Endothelial cell (in vitro differentiated cells): ENCODE measurements at places on chromosomes 2 and 18. TPM values are rescaled to one million over a fixed set of nuclear protein-coding genes. Genes with fewer than 3 reads are reported as not detected.

Gene IL36RN
- not detected for total RNA-seq

DNA sequence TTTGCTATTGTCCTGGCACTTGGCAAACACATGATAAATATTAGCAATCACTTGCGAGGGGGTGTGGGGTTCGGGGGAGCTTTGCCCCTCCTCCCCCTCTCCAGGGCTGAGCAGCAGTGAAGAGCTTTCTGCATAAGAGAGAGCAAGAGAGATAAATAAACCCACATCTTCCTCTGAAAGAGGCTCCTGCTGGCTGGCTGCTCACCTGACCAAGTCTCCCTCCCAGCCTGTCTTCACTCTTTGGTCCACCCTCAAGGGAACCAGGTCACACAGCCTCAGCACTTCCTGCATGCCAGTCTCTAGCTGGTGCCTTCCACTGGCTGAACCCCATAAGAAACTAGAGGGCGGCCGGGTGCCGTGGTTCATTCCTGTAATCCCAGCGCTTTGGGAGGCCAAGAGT is 18.5 kb upstream of the YWHAQ start:
- DNase-seq = no peak

Gene PRSS56
- not detected for total RNA-seq

DNA sequence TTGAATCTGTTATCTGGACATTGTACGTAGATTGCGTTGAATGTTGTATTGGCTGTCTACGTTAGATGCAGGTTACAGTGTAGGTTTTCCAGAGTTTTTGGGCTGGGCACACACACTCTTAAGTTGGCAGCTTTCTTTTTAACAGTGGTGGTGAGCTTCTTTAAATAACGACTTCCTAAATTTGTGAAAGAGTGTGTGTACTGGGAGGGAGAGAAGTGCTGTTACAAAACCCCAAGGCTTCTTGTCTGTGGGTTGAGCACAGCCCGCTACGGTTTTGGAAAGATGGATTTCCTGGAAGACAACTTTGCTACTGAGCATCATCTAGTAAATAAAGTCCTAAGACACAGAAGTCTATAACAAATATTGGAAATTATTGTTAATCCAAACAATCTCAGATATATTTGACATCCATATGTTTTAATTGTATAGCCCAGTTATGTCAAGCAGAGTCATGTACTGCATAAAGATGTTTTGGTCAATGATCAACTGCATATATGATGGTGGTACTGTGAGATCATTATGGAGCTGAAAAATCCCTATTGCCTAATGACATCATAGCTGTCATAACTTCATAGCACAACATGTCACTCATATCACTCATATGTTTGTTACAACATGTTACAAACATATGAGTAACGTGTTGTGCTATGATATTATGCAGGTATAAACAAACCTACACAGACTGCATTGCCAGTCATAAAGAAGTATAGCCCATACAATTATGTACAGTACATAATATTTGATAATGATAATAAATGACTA is 7.9 kb upstream of the THUMPD2 start:
- DNase-seq = no peak

DNA sequence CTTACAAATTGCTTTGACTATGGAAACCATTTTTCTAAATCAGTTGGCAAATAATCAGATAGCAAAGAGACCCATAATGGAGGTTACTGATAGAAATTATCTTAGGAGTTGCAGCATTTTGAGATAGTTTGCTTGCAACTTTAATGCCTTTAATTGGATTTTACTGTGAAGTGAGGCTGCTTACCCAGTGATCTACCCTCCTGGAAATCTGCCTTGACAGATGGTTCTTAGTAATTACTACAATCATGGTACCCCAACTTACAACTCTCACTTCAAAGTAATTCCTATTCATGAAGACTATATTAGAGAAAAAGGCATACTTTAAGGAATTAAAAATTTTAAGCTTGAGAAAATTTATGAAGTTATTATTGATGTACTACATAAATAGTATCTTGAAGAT is 1288.6 kb upstream of the CDH2 start:
- DNase-seq = no peak

DNA sequence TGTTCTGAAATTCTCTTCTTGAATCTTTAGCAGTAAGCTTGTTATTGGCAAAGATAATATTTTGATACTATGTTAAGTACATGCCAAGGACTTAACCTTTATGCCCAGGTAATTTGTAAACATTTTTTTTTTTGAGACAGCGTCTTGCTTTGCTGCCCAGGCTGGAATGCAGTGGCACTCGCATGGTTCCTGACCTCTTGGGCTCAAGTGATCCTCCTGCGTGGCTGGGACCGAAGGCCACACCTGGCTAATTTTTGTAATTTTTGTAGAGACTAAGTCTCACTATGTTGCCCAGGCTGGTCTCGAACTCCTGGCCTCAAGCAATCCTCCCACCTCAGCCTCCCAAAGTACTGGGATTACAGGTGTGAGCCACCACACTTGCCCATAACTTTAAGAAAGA is 35.7 kb upstream of the ZCCHC2 start:
- DNase-seq = no peak

DNA sequence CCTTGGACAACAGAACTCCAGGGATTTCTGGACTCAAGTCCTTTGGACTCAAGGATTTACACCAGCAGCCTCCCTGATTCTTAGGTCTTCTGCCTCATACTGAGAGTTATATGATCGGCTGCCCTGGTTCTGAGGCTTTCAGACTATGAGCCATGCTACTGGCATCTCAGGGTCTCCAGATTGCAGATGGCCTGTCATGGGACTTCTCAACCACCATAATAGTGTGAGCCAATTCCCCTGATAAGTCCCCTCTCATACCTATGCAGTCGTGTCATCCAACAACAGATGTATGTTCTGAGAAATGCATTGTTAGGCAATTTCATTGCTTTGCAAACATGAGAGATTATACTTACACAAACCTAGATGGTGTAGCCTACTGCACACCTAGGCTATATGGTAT is 61.4 kb upstream of the MSTN start:
- DNase-seq = no peak

GRCh38 chr18:35143622-35144596 is 96.9 kb upstream of the ZNF397 start:
- peak; percentile 55 for DNase-seq

GRCh38 chr2:212197776-212198175 is 340.8 kb downstream of the ERBB4 start:
- DNase-seq = no peak

- DNase-seq = no peak
Observed at GRCh38 chr18:506264-506663, 5.8 kb upstream of the COLEC12 start.

Gene FLACC1
- 1.1 TPM for total RNA-seq

DNA sequence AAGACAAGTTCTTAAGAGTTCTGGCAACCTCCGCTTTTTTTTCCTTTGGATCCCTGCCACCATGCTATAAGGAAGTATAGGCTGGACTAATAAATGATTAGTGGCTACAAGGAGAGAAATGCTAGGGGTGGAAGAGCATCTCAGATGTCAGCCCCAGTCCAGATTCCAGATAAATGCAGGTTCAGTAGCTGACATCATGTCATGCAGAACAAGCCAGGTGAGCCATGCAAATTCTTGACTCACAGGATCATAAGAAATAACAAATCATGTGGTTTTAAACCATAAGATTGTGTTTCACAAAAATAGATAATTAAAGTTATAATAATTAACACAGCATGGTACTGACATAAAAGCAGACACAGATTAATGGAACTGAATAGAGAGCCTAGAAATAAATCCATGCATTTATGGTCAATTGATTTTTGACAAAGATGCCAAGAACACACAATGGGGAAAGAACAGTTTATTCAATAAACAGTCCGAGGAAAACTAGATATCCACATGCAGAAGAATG is 152.9 kb upstream of the SESTD1 start:
- DNase-seq = no peak

DNA sequence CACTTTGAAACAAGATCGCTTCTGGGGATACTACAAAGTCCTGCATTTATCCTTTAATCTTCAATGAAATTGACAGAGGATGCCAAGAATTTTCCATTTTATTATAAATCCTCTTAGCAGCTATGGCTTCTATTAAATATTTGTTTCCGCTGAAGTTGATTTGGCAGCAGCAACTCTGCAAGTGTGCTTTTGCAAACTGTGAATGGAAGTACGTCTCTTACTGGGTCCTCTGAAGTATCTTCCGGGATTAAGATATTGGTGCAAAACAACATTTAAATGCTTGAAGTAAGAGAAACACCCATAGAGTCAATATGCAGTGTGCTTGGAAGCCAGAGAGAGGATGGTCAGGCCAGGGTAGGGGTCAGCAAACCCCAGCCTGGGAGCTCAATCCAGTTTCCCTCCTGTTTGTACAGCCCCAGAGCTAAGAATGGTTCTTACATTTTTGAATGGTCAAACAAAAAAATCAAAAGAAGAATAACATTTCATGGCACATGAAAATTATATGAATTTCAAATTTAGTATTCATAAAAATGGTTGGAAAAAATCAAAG is 13.6 kb downstream of the CCDC68 start:
- no peak for DNase-seq

Gene DYSF
- 566 TPM for total RNA-seq

- no peak for DNase-seq
Observed at GRCh38 chr2:191714925-191715324, 37.0 kb downstream of the NABP1 start.

DNA sequence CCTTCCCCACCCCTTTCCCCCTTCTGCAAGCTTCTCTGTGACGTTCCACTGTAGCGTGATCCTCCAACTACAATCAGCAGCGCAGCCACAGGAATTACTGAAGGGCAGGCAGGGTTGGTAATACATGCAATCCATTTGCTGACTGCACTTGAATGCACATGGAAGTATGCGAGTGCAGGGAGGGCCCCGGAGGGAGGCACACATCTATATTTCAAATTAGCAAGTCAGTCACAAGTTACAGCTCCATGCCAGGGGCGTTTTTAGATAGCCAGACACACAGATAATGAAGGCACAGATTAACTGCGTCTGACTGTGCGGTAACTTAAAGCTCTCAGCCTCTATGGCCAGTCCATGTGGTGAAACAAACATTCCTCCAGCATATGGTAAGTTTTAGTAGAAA is 209.2 kb upstream of the GATA6 start:
- DNase-seq = no peak

DNA sequence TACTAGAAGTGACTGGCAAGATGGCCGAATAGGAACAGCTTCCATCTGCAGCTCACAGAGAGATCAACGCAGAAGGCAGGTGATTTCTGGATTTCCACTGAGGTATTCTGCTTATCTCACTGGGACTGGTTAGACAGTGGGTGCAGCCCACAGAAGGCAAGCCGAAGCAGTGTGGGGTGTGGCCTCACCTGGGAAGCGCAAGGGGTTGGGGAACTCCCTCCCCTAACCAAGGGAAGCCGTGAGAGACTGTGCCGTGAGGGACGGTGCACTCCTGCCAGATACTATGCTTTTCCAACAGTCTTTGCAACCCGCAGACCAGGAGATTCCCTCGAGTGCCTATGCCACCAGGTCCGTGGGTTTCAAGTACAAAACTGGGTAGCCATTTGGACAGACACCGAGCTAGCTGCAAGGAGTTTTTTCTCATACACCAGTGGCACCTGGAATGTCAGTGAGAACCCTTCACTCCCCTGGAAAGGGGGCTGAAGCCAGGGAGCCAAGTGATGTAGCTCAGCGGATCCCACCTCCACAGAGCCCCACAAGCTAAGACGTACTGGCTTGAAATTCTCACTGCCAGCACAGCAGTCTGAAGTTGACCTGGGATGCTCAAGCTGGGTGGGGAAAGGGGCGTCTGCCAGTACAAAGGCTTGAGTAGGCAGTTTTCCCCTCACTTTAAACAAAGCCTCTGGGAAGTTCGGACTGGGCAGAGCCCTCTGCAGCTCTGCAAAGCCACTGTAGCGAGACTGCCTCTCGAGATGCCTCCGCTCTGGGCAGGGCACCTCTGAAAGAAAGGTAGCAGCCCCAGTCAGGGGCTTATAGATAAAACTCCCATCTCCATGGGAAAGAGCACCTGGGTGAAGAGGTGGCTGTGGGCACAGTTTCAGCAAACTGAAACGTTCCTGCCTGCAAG is 40.1 kb downstream of the PLEK start:
- no peak for DNase-seq

Gene EMILIN1
- 2.1 TPM for total RNA-seq

Gene TUBA4B
- total RNA-seq = not detected

Gene XIRP2
- total RNA-seq = 5.5 TPM

Gene KIF5C
- total RNA-seq = 50.6 TPM

DNA sequence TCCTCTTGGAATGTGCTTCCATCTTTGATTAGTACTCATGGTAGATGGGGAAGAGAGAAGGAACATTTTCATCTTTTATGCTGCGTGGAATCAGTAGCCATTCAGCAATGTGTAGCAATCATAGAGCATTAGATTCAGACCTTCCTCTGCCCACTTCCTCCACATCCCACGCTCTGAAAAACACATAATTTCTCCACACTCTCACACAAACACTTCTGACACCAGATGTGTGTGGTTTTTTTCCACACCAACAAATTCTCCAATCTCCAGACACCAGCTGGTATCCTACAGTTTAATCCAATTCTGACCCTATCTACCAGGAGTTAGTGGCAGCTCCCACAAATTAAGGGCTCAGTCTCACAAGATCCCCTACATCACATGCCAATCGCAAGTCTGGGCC is 103.3 kb downstream of the AOX1 start:
- no peak for DNase-seq

Gene BCL2
- 9.2 TPM for total RNA-seq

DNA sequence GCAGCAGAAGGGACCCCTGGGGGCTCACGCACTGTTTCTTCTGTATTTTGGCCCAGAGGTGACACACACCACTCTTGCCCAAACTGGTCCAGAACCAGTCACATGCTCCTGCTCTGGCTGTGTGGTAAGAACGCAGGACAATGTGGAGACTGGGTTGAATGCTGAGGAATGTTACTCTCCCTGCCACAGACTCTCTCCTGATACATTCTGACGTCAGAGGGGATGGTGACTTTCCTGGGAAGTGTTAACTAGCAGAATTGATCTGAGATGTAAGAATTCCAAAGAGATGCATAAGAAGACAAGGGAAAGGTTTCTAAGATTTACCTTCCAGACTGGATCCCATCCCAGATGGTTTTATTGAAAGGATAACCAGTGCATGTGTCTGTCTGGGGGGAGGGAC is 100.8 kb downstream of the ASB1 start:
- no peak for DNase-seq

- no peak for DNase-seq
Observed at GRCh38 chr2:225052703-225053102, 10.4 kb upstream of the DOCK10 start.

Gene CFAP221
- total RNA-seq = 1.1 TPM

DNA sequence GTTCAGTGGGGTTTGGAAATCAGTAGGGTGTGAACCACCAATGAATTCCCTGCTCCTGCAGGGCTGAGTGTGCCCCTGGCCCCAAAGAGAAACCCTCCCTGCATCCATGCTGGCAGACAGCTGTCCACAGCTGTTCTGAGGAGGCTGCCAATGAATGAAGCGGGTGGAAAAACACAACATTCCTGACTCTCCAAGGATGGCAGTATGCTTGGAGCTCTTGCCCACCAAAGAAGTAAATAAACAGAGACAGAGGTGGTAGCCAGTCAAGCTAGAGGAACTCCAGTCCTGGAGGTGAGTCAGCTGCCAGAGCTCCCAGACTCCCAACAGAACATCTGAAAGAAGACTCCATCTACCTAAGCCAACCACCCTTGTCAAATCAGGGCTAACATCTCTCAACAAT is 6.2 kb downstream of the ZBTB7C start:
- DNase-seq = no peak
